ENCODE measurements at places on chromosomes 2 and 18. TPM values are rescaled to one million over a fixed set of nuclear protein-coding genes. Genes with fewer than 3 reads are reported as not detected.
A peak's percentile ranks its signal among the peaks of the same experiment; 100 is the strongest.

Gene DYNAP
- total RNA-seq: not detected

Gene CAPN14
- total RNA-seq: 0.42 TPM

Gene GPR148
- not detected for total RNA-seq

Gene FAM161A
- 0.89 TPM for total RNA-seq

Gene TTC32
- 4.0 TPM for total RNA-seq

Gene ST6GAL2
- 0.12 TPM for total RNA-seq

Gene LOXL3
- 2.6 TPM for total RNA-seq

Gene ECEL1
- 0.37 TPM for total RNA-seq

Gene PTPRN
- total RNA-seq: not detected

Gene DBI
- 315 TPM for total RNA-seq

DNA sequence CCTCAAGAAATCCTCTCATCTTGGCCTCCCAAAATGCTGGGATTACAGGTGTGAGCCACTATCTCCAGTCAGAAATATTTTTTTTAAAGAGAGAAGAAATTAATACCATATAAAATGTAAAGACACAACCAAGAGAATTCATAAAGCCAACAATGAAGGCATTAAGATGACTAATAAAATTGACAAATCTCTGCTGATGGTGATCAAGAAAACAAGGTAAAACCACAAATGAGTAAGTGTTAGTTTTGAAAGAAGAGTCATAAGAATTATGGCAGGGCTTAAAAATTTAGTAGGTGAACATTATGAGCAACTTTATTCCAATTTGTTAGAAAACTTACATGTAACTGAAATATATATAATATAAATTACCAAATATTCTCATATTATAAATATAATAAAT, 752.8 kb upstream of the CELF4 start:
- DNase-seq: no peak

DNA sequence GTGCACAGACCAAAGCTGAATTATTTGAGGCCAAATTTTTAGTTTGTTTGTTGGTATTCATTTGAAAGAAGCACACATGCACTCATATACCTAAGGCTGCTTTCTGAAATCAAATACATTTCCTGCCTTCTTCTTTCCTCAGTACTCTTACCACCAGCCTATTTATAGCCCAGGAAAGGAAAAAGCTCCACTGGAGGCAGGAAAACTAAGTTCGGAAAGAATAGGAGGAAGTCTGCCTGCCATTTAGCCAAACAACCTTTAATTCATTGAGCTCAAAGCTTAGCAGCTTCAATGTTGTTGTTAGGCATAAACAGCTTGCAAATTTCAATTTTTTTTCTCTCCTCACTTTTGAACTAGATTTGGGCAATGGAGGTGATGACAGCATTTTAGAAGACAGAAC, 40.4 kb upstream of the RASGRP3 start:
- DNase-seq: no peak

- DNase-seq: no peak
Measured at GRCh38 chr2:30947686-30948085, 140.4 kb upstream of the CAPN13 start.

- no peak for DNase-seq
Measured at GRCh38 chr2:100812116-100812515, 7.8 kb upstream of the NPAS2 start.

GRCh38 chr2:46985512-46985911, 69.9 kb upstream of the MCFD2 start:
- DNase-seq: peak; percentile 35

DNA sequence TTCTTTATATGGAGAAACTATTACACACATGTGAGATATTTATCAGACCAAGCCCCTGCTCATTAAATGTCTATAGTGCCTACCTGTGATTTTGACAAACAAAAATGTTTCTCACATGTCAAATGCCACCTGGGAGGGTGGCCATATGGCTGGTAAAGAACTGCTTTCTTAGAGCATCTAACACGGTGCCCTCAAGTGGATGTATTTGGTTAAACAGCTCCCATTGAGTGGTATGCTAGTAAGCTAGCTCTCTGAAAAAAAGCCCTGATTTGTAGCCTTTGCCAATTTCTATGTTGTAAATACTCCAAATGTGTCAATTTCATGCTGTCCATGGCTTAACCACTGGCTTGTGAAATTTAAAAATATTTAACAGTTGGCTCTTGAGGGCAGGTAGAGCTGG, 94.6 kb downstream of the PMAIP1 start:
- no peak for DNase-seq

GRCh38 chr2:2590141-2590540, 259.1 kb upstream of the MYT1L start:
- DNase-seq: no peak

- DNase-seq: no peak
Measured at GRCh38 chr2:240961910-240962299, 36.5 kb upstream of the SNED1 start.

DNA sequence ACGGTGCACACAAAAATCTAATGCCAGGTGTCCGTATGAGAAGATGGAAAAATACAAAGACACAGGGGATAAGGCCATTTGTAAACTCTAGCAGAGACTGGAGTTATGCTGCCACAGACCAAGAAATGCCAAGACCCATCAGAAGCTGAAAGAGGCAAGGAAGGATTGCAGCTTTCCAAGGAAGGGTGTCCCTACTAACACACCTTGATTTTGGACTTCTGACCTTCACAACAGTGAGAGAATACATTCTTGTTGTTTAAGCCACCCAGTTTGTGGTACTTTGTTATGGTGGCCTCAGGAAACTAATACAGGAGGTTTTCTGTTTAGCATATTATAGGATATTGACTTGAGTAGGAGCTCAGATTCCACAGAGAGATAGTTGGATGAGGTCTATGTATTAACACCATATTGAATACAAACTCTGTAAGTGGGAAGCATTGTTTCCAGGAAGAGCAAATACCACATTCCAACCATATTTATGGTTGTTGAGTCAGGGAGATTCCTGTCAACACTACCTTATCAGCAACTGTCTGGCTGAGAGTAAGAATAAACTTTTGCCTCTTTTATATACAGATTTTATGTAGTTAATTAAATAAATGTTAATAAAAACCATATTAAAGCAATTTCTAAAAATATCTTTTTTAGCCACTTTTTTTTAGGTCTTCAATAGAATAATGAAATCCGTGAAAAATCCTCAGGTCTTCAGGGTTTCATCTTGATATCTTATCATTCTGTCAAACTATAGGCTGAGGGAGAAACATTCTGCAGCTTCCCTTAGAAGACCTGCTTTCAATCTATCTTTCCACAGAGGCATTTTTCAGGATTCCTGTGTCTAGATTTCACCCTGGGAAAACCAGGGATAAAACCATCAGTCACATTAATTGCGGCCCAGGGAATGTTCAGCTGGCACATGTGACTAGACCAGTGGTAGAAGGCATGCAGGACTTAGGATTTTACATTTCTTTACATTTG, 35.4 kb upstream of the HNMT start:
- DNase-seq: no peak

DNA sequence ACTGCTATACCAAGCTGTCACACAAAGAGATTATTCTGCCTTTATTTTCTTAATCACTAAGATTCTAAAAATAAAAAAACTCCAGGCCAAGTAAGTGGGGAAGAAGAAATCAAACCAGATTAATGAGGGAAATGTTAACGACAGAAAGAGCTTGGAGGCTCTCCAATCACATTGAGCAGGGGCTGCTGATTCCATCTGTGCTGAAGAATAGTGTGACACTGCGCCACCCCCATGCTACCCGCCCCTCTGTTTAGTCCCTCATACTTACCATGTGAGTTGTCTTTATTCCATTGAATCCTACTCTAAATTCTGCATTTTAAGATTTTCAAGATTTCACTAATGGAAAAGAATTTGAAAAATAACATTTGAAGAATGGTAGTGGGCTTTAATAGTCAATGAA, 998.0 kb upstream of the CDH2 start:
- no peak for DNase-seq

DNA sequence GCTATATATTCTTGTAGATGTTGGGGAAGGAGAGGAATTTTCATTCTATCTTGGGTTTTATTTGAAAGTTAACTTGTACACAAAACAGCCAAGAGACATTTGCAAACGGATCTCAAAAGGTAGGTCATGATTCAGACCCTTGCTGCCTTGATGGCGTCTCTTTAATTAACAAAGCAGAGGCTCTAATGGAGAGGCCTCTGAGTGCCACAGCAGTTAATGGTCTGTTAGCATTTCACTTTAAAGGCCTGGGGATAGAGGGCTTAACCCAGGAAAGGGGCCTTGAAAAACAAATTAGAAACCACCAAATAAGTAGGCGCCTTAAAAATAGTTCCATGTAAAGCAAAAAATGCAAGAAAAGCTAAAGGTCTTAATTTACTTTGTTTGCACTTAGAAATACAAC, 836.9 kb upstream of the CELF4 start:
- DNase-seq: no peak

- DNase-seq: no peak
Measured at GRCh38 chr18:60113396-60113795, 213.6 kb downstream of the PMAIP1 start.

DNA sequence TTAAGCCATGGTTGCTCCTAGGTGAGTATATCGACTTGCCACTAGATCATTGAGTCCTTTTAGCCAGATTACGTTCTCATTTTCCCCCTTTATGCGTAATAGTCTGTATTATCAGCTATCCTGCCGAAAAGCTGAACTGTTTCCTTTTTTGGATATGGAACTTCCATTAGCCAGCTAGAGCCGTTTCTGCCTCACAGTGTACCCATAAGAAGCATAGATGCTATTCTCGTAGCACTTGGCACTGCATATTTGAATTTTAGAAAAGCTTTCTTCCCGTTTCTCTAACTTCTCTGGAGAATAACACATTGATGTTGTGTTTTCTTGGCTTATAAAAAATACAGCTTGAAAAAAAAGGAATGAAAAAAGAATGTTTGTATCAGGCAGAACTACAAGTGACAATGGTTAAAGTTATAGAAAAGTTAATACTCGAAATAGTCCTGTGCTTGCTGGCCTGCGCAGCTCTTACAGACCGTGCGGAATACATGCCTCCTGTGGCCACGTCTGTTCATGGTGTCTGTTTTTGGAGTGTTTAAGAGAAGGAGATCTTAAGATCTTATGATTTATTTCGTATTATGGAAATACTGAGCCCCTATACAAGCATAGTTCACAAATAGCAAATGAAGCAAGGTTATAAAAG, 710 bp downstream of the DUSP19 start:
- peak; percentile 48 for DNase-seq

DNA sequence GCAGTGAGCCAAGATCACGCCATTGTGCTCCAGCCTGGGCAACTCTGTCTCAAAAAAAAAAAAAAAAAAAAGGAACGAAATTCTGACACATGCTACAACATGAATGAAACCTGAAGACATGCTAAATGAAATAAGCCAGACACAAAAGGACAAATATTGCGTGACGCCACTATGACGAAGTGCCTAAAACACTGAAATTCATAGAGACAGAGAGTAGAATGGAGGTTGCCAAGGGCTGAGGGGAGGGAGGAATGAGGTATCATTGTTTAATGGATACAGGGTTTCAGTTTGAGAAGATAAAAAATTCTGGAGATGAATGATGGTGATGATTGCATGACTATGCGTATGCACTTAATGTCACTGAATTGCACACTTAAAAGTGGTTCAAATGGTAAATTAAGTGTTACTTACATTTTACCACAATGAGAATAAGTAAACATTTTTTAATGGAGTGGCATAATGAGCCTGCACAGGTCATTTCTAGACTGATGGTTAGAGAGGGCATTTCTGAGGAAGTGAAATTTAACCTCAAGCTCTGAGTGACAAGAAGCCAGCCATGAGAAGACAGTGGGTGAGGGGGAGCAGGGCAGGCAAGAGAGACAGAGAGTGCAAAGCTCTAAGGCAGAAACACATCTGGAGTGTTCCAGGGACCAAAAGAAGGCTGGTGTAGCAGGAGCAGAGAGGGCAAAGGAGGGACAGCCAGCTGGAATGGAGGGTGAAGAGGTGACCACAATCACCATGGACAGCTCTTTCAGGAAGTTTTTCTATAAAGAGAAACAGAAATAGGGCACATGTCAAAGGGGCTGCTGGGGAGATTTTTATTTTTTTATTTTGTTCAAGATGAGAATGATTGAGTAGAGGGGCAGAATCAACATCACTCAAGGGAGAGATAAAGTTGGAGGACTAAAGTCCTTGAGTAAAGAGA, 20.6 kb upstream of the EXOC6B start:
- no peak for DNase-seq

GRCh38 chr2:134792186-134792585, 46.2 kb upstream of the ACMSD start:
- no peak for DNase-seq

- DNase-seq: no peak
Measured at GRCh38 chr2:53670331-53670730, 97.3 kb upstream of the CHAC2 start.

DNA sequence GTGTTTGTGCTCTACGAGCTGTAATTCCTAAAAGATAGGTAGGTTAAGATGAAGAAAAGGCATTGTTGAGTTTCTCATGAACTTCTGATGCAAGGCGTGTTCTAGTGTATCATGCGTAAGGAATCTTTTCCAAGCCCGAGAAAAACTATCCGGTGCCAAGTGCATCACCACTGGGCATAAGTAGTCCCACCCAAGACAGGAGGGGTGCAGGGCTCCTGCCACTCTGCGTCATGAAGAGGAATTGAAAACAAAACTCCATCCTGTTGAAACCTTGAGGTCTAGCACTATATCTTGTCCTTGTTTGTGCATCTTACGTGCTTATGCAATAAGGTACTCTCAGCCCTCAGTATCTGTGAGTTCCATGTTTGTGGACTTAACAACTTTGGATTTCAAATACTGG, 45.7 kb downstream of the RAB31 start:
- no peak for DNase-seq

- no peak for DNase-seq
Measured at GRCh38 chr2:15776629-15776919, 163.8 kb upstream of the MYCN start.

GRCh38 chr18:10660179-10660884, 134.5 kb downstream of the NAPG start:
- peak; percentile 32 for DNase-seq

GRCh38 chr2:219119422-219120043, 41.1 kb downstream of the NHEJ1 start:
- peak; percentile 67 for DNase-seq
